Type B pancreatic cell (in vitro differentiated cells): ENCODE measurements at places on chromosomes 12 and 14. TPM values are rescaled to one million over a fixed set of nuclear protein-coding genes. Genes with fewer than 3 reads are reported as not detected.

- no peak for DNase-seq
- H3K36me3 ChIP-seq = no peaks in the 10 kb centered on the region
- H3K27ac ChIP-seq = no peak overlapping the region
- peaks cover 38% of the 10 kb centered on the region for H3K27me3 ChIP-seq
- H3K4me3 ChIP-seq = no peak overlapping the region
These were observed 165.7 kb upstream of the RBM19 start for GRCh38 chr12:114131824-114132223.

KRT82 gene
- total RNA-seq = not detected in 2 replicates

GRCh38 chr12:132689227-132689626, 1.8 kb downstream of the PXMP2 start:
- H3K27me3 ChIP-seq = no peaks in the 10 kb centered on the region
- peak overlapping the region; percentile 75 for H3K4me3 ChIP-seq
- H3K27ac ChIP-seq = peak overlapping the region; percentile 67

FGF23 gene
- total RNA-seq = 0.10 TPM in 1 of 2 replicates, not detected in the other

DNA sequence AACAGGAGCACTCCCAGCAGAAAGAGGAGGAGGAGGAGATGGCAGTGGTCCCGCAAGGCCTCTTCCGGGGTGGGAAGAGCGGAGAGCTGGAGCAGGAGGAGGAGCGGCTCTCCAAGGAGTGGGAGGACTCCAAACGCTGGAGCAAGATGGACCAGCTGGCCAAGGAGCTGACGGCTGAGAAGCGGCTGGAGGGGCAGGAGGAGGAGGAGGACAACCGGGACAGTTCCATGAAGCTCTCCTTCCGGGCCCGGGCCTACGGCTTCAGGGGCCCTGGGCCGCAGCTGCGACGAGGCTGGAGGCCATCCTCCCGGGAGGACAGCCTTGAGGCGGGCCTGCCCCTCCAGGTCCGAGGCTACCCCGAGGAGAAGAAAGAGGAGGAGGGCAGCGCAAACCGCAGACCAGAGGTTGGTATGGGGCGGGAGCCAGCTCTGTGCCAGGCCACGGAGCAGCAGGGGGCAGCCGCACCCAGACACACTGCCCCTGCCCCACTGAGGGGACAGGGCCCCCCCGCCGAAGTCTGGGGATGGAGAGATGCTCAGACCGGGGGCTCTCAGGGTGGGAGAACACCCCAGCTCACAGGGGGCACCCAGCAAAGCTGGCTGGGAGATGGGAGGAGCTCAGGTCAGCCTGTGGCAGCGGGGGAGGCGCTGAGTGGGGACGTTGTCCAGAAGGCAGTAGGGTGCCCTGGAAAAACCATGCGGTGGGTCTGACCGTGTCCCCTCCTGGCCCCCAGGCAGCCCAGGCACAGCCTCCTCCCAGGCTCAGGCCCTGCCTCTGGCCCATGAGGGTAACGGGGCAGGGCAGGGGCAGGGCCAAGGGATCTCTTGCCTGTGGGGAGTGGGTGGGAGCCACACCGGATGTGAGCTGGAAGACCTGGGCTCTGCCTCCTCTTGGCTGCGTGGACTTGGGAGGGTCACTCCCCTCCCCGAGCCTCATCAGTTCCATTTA, 9.8 kb downstream of the CHGA start:
- no peaks in the 10 kb centered on the region for H3K27me3 ChIP-seq
- H3K36me3 ChIP-seq = no peaks in the 10 kb centered on the region
- no peak overlapping the region for H3K4me3 ChIP-seq
- no peaks in the 10 kb centered on the region for H3K4me1 ChIP-seq
